HAP-1 (cell line): ENCODE measurements at places on chromosomes 3 and 15.

DNA sequence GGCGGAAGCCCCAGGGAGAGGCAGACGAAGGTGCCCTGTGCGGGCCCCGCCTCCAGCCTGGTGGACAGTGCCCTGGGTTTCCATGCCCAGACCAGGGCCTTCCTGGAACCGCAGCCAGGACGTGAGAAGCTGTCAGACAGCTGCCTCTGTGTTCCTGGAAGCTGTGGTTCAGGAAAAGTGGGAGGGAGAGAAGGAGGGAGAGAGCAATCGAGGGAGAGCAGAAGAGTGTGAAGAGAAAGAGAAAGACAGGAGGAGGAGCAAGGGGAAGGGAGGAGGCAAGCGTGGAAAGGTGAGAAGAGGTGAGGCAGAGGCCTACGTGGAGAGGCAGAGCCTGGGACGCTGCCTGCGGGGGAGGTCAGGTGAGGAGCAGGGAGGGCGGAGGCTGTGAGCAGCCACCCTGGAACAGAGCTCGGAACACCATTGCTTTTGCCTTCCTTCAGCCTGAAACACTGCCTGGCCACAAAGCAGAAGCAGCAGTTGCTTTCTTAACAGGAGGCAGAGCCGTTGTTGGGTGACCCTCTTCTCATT, 18.6 kb downstream of the ZDHHC19 start:
- DNase-seq = no peak

DNA sequence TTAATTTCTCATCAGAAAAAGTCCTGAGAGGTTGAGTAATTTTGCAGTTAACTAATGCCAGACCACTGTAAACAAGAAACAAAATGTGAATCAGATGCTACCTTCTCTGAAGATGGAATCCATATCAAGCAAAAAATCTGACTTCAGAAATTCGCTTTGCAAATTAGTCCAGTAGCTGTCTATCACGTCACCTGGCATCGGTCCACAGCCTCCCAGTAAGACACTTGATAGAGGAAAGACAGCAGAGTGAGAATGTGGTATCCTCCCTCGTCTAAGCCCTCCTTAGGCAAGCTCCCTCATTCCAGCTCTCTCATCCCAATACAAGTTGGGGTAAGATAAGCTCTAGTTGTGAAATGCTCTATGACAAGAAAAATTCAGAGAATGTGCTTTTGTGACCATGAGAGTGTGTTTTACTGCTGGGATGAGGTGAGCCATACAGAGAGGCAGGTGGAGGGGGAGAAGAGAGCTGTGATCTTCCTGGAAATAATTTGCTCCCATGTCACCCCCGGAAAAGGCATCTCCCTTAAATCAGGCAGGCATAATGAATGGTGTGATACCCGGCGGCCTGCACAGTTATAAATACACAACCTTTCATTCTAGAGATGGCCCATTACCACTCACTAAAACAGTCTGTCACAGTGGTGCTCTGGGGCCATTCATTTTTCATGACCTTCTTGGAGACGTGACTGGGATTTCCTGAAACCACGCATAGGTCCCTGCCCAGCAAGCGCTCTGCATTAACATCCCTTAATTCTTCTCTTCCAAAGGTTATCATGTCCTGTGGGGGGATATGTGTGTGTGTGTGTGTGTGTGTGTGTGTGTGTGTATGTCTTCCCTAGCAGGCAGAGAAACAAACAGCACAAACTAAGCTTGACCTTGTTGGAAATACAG, 602.0 kb upstream of the KCNMB2 start:
- DNase-seq = no peak

GRCh38 chr15:85625166-85625830, 169.4 kb downstream of the KLHL25 start:
- DNase-seq = no peak

GRCh38 chr3:160393346-160394008, 5.5 kb downstream of the IFT80 start:
- no peak for DNase-seq

- no peak for DNase-seq
Observed at GRCh38 chr3:150613034-150613433, 9.9 kb downstream of the SELENOT start.

GRCh38 chr15:36707884-36708435, 128.5 kb downstream of the CDIN1 start:
- DNase-seq = no peak

DNA sequence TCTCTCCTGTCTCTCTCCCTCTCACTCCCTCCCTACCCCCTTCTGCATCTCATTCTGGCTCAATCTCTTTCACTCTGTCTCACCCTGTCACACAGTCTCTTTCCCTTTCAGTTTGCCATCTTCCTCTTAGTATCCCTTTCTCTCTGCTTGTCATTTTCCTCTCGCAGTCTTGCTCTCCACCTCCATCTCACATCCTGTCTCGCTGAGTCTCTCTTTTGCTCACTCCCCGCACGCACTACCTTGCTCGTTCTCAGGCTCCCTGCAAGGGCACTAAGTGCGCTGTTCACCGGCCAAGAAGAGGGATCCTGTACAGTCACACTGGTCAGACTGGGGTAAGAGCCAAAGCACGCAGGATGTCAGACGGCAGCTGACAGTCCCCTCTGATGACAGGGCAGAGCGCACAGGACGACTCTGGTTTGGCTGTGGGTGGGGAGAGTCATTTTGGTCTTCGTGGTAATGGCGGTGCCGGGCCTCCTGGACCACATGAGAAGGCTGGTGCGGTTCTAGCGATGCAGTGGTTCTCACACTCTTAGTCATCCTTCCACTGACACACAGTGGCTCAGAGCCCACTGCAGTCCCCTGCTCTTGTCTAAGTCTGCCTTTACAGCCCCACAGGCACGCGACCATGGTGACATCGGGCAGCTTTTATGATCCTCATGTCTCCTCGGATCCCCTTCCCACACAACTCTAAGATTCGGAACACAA, 356.8 kb downstream of the FOXP1 start:
- DNase-seq = no peak

GRCh38 chr15:56468401-56468800, 3.5 kb upstream of the MNS1 start:
- no peak for DNase-seq
